Activated CD4-positive, alpha-beta T cell treated with anti-CD3 and anti-CD28 coated beads, Interleukin-2, amount 10 ng/mL, durations not matched to agents 7 days and 5 days (primary cell): ENCODE measurements at places on chromosomes 12 and 14. TPM values are rescaled to one million over a fixed set of nuclear protein-coding genes. Genes with fewer than 3 reads are reported as not detected.
A peak's percentile ranks its signal among the peaks of the same experiment; 100 is the strongest.

GRCh38 chr12:61870658-61871484 lies 389.3 kb upstream of the USP15 start:
- no peak overlapping the region for H3K27ac ChIP-seq
- peak; percentile 40 for DNase-seq
- H3K27me3 ChIP-seq = peaks cover 9% of the 10 kb centered on the region
- peaks cover 2% of the 10 kb centered on the region for H3K4me1 ChIP-seq

GRCh38 chr12:91778091-91778832 lies 367.4 kb downstream of the BTG1 start:
- peak; percentile 19 for DNase-seq
- H3K36me3 ChIP-seq = peaks cover 3% of the 10 kb centered on the region
- H3K4me1 ChIP-seq = peaks cover 34% of the 10 kb centered on the region
- peak overlapping the region; percentile 45 for H3K4me3 ChIP-seq

GRCh38 chr14:95906591-95906990 lies 30.0 kb downstream of the TUNAR start:
- H3K4me1 ChIP-seq = no peaks in the 10 kb centered on the region
- no peaks in the 10 kb centered on the region for H3K36me3 ChIP-seq
- H3K27me3 ChIP-seq = peaks cover 4% of the 10 kb centered on the region
- DNase-seq = no peak
- no peak overlapping the region for H3K4me3 ChIP-seq

- no peaks in the 10 kb centered on the region for H3K4me1 ChIP-seq
- DNase-seq = no peak
- no peaks in the 10 kb centered on the region for H3K27me3 ChIP-seq
- no peak overlapping the region for H3K27ac ChIP-seq
- no peaks in the 10 kb centered on the region for H3K36me3 ChIP-seq
Observed at GRCh38 chr14:38316922-38317321, 61.0 kb upstream of the CLEC14A start.

- H3K4me3 ChIP-seq = no peak overlapping the region
- H3K4me1 ChIP-seq = no peaks in the 10 kb centered on the region
- no peaks in the 10 kb centered on the region for H3K36me3 ChIP-seq
Observed at GRCh38 chr12:86788661-86789060, 532.5 kb upstream of the MGAT4C start.

Gene SLC6A15
- total RNA-seq = not detected

Gene TMEM119
- 1.2 TPM for total RNA-seq

Gene KERA
- total RNA-seq = not detected
